ENCODE measurements at places on chromosomes 11 and 22.

DNA sequence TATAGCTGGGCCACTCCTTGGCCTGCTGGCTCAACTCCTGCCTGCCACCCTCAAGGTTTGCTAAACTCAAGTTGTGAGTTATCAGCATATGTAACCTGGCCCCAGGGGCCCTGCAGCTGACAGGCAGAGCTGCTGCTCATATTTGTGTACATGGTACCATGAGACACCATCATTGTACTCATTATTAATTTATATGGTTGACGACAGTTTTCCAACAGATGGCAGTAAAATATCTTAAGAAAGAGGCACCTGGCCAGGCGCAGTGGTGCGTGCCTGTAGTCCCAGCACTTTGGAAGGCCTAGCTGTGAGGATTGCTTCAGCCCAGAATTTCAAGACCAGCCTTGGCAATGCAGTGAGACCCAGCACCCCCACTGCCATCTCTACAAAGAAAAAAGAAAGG lies 11.4 kb upstream of the DENND5A start:
- DNase-seq: no peak

GRCh38 chr11:133403900-133404299 lies 128.4 kb downstream of the OPCML start:
- DNase-seq: no peak

DNA sequence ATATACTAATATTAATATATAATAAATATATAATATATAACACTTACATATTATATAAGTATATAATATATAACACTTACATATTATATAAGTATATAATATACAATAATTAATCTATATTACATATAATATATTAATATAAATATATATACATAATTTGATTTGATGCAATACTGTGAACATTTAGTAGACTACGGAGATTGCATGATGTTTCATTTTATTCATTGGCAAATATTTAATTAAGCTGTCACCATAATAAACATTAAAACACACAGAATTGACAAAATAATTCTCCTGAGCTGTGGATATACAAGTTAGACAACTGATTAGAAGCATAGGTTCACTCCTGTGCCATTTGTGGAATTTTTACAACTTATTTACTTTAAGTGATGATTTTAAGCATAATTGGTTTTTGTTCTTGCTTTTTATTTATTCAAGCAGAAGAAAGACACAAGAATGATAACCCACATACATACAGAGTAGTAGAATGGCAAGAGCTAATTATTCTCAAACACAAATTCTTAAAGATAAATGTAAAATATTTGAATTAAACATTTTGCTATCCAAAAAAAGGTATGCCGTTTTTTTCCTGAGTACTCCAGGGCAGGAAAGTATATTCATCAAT lies 65.8 kb upstream of the TOP3B start:
- no peak for DNase-seq

DNA sequence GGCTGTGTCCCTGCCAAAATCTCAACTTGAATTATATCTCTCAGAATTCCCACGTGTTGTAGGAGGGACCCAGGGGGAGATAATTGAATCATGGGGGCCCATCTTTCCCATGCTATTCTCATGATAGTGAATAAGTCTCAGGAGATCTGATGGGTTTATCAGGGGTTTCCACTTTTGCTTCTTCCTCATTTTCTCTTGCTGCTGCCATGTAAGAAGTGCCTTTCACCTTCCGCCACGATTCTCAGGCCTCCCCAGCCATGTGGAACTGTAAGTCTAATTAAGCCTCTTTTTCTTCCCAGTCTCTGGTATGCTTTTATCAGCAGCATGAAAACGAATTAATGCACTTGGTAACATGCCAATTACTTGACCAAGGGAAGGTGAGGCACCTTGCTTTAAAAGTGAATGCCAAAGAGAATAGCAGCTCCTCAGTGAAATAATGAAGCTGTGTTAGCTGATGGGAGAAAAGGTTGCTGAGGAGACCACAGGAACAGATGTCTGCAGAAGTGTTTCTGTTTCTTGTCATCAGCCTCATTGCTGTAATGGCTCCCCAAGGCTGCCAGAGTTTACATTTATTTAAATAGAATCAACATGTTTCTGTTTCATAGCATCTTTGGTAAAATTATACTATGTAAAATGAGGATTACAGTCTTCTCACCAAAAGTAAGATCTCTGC lies 89.0 kb upstream of the CD44 start:
- no peak for DNase-seq

- no peak for DNase-seq
Measured at GRCh38 chr11:67283481-67283963, 5.6 kb upstream of the ANKRD13D start.

- DNase-seq: peak; percentile 23
Measured at GRCh38 chr22:48717883-48718817, 1109.5 kb downstream of the BRD1 start.

GRCh38 chr11:119282495-119282894 lies 34.4 kb downstream of the MCAM start:
- DNase-seq: no peak

DNA sequence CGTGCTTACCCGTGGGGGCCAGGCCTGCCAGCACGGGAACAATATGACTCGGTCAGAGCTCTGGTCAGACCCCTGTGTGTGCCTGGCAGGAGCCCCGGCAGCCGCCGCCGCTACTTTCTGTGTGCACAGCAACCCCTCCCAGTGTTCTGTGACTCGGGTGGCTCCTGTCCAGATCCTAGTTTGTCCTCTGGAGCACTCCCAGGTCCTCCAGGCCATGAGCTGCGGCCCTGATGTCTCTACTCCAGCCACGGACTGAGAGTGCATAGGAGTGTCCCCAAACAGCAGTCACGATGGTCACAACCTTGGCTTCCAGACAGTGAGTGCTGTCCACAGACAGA lies 3.2 kb downstream of the NDUFS8 start:
- no peak for DNase-seq

GRCh38 chr11:77636731-77637344 lies 756 bp downstream of the CLNS1A start:
- DNase-seq: no peak

DNA sequence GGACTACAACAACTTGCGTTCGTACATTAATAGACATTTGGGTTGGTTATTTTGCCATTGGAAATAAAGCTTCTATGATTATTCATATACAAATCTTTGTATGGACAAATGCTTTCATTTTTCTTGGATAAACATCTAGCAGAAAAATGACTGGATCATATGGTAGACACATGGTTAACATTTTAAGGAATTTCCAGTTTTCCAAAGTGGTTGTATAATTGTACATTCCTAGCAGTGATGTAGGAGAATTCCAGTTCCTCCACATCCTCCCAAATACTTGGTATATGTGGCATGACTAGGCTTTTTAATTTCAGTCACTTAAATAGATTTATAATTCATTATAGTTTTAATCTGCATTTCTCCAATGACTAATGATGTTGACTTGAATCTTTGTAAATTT lies 246.2 kb upstream of the NCAM1 start:
- no peak for DNase-seq

- DNase-seq: no peak
Measured at GRCh38 chr11:29518389-29519174, 498.2 kb downstream of the KCNA4 start.

GRCh38 chr11:96741068-96741467 lies 351.3 kb downstream of the JRKL start:
- no peak for DNase-seq

GRCh38 chr11:71330349-71330748 lies 78.0 kb upstream of the SHANK2 start:
- DNase-seq: no peak

DNA sequence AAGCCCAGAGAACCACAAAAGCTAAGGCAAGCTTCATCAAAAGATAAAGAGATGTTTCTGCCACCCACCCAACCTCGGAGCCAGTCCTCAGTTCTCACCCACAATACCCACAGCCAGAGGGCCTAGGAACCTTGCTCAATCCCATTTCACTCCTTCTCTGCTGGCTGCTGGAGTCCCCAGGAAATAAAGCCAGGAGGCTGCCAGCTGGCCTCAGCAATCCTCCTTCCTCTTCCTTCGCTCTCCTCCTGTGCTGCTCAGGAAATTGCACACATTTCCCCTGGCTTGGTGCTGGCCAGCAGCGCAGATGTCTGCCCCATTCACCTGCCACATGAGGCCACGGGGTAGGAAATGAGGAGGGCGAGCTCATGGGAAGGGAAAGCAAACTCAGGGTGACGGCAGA lies 91.8 kb upstream of the LDLRAD3 start:
- peak; percentile 31 for DNase-seq

DNA sequence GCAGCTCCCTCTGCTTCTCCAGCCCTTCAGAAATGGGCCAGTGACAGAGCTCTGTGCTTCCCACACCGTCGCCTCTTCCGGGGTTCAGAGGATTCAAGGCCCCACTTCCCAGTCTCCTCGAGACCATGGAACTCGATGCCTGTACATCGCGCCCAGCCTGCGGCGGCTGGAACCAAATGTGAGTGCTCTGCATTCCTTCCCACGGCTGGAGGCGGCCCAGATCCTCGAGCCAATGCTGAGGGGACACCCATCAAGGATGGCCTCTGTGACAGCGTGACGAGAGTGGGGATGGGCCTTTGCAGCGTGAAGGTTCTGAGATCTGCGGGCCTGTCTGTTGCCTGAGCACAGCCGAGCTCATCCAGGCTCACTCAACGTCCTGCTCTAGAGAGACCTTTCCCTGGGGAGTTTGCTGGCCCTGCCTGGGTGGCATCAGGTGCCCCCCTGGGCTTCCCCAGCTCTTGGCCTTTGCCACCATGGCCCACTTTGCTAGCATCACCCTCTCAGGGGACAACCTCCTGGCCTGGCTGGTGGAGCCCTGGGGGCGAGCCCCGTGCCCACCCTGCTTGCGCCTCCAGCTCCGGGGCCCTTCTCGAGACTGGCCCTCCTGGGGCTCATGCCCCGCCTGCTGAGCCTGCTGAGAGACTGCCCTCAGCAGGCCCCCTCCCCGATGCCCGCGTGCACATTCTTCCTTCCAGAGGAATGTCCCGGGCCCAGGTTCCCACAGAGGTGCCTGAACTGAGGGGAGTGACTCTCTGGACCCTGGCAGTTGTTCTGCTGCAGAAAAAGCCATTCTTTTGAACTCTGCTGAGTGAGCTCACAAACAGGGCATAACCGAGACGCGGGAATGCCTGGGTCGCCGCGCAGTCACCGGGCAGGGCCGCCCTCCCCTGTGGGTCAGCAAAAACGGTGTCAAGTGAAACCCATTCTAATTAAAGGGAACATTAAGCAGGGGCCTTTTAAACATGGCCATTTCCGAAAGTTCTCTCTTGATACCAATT lies 7.3 kb upstream of the MYEOV start:
- DNase-seq: no peak

DNA sequence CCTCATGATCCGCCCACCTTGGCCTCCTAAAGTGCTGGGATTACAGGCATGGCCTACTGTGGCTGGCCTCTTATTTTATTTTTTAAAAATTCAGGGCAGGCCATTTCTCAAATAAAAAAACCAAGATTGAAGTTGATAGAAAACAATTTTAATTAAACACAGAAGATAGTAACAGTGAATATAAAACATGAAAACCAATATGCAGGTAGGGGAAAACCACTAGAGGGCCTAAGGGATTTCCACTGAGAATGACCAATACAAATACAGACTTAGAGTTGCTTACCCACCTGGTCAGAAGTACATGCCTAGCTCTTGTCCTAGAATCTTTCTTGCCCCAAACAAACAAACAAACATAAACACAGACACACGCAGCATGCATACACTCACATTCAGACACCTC lies 1.7 kb upstream of the RTCB start:
- DNase-seq: no peak

DNA sequence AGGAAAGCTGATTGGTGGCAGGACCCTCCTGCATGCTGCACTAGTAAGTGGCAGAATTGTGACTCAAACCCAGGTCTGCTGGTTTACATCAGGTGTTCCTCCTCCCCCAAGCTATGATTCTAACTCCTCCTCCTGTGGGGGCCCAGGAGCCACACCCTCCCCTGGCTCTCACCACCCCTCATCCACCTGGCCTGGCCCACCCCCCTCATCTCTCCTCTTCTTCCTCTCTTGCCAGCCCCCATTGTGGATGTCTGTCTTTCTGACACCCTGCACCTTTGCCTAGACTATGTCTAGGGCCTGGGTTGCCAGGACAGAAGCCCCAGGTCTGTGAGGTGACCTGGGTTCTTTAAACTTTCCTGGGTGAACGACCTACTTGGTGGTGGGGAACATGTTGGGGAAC lies 59.9 kb downstream of the GRIK4 start:
- no peak for DNase-seq

DNA sequence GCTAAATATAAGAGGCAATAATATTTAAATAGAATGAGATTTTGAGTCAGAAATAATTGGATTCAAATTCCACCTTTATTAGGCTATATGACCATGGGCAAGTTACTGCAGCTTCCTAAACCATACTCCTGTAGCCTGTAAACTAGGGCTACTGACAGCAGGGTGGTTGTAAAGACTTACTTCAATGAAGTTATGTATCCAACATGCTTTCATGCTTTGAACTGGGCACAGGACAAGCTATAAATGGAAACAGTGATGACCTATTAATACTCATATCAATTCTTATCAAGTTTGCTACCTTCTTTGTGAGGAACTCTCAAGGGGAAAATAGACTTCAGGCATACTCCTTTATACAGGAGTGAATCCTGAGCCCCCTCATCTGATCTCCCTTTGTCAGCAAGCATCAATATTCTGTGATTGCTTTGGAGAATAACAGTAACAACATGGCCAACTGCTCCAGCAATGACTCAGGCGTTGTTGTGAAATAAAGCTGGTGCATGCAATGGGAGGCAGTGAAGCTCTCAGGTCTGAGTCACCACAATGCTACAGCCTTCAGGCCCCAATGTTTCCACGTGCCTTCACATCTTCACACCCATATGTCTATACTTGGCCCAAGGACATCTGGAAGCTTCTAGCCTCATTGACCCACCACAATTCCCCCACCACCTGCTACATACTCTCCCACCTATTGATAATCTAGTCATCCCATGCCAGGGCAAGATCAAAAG lies 102.5 kb downstream of the KCNA4 start:
- no peak for DNase-seq

GRCh38 chr11:46728659-46729040 lies 9.6 kb downstream of the F2 start:
- DNase-seq: no peak

DNA sequence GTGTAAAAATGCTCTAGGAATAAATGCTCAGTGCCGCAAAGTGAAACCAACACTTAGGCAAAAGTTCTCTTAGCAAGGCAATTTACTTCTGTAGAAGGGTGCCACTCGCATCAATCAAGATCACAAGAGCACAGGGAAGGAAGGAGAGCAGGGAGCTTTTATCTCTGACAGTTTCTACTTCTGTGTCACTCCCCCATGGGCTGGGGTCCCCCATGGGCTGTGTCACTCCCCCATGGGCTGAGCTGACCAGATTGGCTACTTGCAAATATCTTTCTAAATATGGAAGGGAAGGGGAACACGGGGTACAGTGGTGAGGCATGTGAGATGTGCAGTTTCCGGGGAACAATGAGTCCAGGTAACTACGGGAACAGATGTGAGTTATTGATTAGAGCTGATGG lies 397 bp downstream of the OR52N2 start:
- no peak for DNase-seq

Data from left hindlimb (tissue), 1 donor.